DND-41 (cell line): ENCODE measurements at places on chromosomes 7 and 10.
A peak's percentile ranks its signal among the peaks of the same experiment; 100 is the strongest.

DNA sequence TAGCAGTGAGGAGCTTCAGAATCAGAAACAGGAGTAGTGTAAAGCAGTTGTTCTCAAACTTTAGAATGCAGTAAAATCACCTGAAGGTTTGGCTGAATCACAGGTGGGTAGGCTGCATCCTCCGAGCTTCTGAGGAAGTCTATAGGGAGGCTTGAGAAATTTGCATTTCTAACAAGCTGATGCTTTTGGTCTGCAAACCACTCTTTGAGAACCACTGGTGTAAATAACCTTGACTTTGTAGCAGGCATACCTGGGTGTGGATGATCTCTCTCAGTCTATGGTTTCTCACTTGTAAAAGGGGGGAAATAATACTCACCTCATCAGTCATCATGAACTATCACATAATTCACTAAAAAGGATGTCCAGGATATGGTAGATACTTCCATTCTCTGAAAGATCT, 118.1 kb downstream of the SRI start:
- DNase-seq, result no peak

- DNase-seq, result no peak
Observed at GRCh38 chr7:117892821-117893220, 19.6 kb upstream of the CTTNBP2 start.

DNA sequence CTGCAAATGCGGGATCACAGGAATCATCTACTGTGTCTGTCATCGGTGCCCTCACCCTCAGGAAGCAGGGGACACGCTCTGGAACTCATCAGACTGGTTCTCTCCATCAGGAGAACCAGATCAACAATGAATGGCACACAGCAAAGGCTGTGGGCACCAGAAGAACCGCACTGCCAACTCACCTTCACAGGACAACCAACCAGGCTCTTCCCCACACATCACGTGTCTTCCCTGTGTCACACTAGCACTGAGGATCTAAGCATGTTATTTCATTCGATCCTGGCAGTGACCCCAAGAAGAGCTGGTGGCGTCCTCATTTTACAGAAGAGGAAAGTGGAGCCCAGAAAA, 106.1 kb downstream of the TNS3 start:
- DNase-seq, result no peak

DNA sequence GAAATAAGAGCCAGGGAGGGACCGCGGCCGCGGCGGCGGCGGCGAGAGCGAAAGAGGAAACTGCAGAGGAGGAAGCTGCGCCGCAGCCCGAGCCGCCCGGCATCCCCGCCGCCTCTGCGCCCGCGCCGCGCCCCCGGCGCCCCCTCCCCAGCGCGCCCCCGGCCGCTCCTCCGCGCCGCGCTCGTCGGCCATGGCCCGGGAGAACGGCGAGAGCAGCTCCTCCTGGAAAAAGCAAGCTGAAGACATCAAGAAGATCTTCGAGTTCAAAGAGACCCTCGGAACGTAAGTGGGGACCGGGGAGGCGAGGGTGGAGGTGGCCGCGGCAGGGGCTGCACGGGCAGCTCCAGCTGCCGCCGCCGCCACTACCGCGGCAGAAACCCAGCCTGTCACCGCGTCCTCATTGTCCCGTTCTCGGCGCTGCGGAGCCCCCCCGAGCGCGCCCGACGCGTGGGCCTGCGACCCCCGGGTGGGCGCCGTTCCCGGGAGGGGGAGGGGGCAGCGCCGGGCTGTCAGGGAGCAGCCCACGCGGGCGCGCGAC, 351 bp downstream of the CAMK1D start:
- DNase-seq, result no peak

DNA sequence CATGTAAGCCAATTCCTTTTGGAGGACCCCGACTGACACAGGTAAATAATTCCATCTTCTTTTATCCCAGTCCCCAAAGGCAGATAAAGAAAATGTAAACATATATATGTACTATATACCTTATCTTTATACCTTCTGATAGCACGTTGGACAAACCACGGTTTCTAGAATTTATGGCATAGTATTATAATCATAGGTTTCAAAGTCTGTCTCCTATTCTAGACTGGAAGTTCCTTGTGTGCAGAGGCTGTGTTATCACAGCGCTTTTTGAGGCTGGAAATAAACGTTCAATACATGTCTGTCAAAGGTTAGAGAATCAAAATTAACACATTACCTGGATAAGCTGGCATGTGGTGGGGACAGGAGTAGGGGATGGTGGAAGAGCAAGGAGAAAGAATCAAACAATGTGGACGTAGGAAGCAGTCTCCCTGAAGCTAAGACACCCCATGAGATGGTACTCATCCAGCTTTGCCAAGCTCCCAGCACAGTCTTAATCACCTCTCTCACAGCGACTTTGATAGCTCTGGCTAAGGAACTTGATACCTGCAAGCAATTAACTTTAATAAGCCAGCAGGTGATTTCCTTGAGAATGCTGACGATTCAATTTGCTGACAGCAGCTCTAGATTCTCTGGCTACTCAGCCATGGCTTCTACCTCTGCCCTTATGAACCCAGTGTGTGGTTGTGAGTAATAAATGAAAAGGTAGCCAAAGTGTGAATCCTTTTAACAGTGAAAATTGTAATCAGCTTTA, 208.4 kb upstream of the LRRTM3 start:
- DNase-seq, result no peak

DNA sequence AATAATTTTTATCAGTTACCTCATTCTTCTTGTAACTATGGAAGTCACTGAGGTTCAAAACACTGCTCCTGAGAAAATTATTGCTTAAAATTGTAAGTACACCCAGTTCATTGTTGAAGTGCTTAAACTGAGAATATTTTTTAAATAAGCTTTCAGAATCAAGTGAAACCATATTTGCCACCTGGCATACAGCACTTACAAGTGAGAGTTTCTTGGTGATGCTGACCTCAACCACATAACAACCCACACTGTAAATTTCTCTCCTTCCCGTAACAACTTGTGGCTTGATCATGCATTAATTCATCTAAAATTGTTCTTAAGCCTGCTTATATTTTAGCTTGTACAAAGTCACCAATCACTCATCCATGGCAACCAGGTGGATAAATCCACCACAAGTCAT, 34.0 kb downstream of the IMMP2L start:
- DNase-seq, result peak; percentile 16

DNA sequence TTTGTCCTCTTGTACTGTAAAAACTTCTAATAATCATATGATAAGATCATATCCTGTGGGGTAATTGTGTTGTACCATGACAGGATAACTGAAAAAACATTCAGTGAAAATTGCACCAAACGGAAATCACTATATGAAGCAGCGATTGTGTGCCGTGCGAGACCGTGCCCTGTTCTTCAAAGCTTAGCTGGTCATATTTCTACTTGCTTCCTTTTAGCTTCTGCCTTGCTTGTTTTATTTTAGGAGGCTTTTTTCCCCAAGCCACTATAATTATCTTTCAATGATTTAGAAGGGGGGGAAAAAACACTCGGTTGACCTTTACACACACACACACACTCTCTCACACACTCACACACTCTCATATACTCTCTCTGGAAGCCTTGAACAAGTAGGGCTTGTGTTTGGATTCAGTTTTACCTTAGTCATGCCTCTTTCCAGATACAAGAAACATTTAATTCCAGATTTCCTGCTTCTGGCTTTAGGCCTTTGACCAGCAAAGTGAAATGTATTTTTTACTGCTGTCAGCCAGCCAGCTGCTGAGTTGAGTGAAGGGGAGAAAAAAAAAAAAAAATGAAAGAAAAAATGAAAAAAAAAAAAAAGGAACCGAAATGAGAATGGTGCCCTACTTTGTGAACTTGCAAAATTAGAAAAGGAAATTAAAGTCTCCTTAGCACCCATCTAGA, 181.4 kb downstream of the ARID5B start:
- no peak for DNase-seq

GRCh38 chr10:124296813-124297788, 121.6 kb downstream of the OAT start:
- DNase-seq, result no peak

GRCh38 chr7:21887779-21888178, 57.9 kb downstream of the CDCA7L start:
- DNase-seq, result no peak

- DNase-seq, result no peak
Observed at GRCh38 chr10:34116681-34117271, 698.3 kb downstream of the PARD3 start.

DNA sequence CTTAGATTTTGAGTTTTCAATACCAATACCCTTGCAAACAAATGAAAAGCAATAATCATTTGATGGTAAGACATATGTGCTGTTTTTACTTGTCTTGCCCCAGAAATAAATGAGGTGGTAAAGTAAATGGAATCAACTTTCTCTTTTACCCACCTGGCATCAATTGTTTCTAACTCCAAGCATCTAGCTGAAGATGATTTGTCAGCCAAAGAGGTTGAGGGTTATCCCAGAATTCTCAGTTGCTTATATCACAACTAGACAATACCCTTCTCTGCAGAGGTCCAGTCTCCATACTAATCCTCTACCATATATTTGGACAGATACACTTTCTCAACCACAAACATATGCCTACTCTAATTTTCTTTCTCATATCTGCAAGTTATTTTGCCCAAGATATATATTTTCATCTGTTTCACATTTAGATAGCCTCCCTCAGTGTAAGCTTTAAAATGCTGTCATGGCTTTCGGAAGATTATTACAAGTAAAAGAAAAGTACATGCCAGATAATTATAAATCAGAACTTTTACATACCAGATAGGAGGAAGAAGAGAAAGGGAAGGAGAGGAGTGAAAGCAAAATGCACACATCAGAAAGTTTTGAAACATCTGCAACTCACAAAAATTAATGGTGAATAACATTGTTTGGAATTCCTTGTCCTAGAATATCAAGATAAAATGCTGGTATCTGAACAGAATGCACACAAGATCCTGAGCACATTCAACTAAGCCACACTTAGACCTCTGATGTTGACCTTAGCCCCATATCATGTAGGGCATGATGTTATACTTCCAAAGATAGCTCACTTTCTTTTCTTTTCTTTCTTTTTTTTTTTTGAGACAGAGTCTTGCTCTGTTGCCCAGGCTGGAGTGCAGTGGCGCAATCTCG, 146.6 kb downstream of the REEP3 start:
- DNase-seq, result no peak
